ENCODE measurements at places on chromosomes 7 and 10.

- DNase-seq = no peak
Measured at GRCh38 chr7:122199171-122199570, 55.1 kb upstream of the AASS start.

GRCh38 chr7:149016876-149017275 lies 11.4 kb downstream of the PDIA4 start:
- no peak for DNase-seq

GRCh38 chr7:44325811-44326241 lies 432 bp upstream of the CAMK2B start:
- no peak for DNase-seq

GRCh38 chr7:21869785-21870402 lies 75.8 kb downstream of the CDCA7L start:
- no peak for DNase-seq

DNA sequence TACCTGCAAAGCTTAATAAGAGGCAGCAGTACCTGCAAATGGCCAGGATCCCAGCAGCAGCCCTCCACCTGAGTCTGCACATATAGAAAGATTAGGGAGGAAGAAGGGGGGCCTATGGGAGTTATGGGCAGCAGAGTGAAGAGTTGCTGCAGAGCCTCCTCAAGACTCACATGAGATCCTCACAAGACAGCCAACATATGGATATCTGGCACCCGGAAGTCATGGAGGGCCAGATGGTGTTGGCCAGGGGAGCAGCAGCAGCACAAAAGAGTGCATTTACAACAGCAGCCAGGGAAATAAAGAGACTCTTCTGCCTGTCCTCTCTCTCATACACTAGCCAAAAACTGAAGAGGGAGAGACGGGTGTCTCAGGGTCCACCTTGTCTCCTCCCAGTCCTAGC lies 4.0 kb upstream of the TAS2R40 start:
- DNase-seq = no peak

DNA sequence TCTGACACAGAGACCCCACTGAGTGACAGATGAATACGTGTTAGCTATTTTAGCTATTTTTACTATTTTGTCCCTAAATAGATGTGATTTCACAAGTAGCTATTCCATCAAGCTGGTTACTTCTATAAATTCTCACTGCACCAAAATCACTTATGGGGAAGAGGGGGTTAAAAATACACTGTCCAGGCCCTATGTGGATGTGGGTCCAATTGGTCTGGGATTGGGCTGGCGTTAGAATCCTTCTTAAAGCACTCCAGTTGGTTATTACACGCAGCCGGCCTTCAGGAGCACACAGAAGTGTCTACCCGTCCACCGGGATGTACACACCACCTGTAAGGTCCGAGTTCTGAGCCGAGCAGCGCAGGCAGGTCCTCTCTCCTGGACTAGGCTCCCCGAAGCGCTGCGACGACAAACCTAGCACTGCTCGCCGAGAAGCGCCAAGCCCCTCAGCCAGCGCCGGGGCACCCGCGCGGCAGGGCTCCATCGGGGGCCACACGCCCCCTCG lies 222.3 kb upstream of the MKLN1 start:
- no peak for DNase-seq

DNA sequence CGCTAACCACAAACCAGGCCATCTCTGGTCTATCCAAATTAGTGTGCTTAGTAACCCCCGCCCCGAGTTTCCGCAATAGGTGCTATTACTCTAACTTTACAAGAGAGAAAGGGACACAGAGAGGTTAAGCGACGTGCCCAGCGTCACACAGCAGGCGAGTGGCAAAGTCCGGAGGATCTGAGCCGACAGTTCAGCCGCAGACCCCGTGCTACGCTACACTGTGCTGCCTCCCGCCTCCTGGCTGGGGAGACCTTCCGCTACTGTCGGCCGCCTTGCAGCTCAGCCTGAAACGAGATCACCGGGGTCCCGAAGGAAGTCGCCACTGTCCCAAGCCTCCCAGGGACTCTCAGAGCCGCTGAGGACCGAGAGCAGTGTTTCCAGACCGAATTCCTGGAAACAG lies 799 bp downstream of the INTS1 start:
- no peak for DNase-seq

GRCh38 chr10:61757525-61758397 lies 95.0 kb downstream of the CABCOCO1 start:
- DNase-seq = no peak

GRCh38 chr10:131089150-131089549 lies 222.4 kb downstream of the TCERG1L start:
- no peak for DNase-seq

- DNase-seq = no peak
Measured at GRCh38 chr10:79234391-79235315, 112.6 kb upstream of the PPIF start.

- DNase-seq = no peak
Measured at GRCh38 chr10:68471063-68471585, 649 bp downstream of the DNA2 start.

GRCh38 chr7:2873686-2874551 lies 29.8 kb upstream of the GNA12 start:
- DNase-seq = peak; percentile 46

GRCh38 chr10:93678805-93679587 lies 23.4 kb downstream of the FRA10AC1 start:
- no peak for DNase-seq

GRCh38 chr10:7417103-7417623 lies 6.3 kb upstream of the SFMBT2 start:
- DNase-seq = no peak

- no peak for DNase-seq
Measured at GRCh38 chr10:50610368-50610767, 13.4 kb downstream of the SGMS1 start.

DNA sequence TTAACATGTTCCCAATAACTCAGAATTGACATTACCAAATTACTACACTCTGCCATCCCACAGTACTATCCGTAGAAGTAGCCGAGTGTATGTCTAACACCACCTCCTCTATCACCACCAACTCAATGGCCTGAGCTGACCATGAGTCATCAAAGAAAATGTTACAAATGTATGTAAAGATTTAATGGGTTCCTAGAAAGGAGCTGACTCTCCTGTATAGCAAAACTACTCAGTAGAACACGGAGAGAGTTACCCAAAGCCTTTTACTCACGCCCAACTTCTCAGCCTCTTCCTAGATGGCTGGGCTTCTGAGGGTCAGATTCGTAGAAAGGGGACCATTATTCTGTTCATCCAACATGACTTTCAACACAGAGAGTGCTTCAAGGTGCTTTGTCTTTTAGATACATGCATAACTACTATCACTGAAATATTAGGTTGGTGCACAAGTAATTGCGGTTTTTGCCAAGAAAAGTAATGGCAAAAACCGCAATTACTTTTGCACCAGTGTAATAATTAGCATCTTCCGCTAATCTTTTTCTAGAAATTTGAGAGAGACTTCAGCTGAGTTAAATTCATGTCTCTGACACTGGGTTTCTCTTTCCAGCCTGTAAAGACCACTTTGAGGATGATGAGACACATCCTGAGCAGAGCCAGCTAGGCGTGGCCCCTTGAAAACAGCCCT lies 24.0 kb upstream of the NANOS1 start:
- no peak for DNase-seq

GRCh38 chr10:53808677-53809372 lies 992.2 kb downstream of the PCDH15 start:
- DNase-seq = no peak

GRCh38 chr7:40802497-40802896 lies 667.7 kb downstream of the SUGCT start:
- no peak for DNase-seq

DNA sequence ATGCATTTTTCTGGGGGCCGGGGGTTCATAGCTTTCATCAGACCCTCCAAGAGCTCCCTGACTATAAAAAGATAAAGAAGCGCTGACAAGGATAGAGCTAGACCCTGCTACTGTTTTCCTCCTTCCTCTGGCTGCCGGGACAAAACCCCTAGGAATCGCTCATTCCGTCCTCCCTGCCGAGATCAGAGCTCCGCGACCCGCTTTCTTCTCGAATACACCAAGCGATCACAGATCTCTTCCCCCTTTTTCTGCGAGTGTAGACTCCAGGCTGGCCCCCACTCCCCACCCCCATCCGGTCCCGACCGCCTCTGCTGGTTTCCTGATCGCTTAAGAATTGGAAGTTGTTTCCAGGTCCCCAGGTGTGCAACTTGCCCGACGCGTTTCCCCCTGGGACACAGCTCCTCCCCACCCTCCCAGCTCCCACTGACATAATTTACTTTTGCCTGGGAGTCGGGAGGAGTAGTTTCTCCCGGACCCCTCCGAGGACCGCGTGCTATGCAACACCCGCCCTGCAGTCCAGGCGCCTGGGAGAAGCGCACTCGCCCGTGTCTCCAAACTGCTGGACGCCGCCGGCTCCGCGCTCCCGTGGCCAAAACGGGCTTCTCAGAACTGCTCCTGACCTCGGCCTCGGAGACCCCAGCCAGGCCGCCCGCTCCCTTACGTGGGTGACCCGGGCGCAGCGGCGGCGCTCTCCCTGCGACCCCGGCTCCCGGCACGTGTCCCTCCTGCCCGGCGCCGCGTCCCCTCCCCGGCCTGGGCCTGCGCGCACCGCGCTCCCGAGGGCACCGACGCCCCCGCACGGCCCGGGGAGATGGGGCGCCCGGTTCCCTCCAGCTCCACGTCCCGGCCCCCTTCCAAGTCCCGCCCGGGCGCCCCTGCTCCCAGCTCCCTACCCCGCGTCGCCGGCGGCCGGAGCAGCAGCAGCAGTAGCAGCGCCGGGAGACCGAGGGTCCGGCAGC lies 552 bp downstream of the IL15RA start:
- peak; percentile 63 for DNase-seq

- peak; percentile 13 for DNase-seq
Measured at GRCh38 chr7:99748846-99749579, 14.0 kb upstream of the CYP3A7 start.

DNA sequence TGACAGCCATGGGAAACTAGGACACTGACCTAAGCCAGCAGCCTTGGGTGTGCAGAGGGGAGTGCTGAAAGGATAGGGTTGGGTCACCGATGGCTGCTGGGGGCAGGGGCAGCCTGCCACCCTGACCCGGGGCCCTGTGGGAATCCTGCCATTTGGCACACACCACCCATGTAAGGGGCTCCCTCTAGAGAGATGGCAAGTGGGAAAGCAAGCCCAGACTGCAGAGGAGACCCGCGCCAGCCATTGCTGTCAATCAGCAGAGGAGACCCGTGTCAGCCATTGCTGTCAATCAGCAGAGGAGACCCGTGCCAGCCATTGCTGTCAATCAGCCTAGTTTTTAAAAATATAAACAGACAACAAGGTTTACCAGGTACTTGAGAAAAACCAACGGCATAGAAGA lies 27.4 kb upstream of the PRKAG2 start:
- DNase-seq = no peak

DNA sequence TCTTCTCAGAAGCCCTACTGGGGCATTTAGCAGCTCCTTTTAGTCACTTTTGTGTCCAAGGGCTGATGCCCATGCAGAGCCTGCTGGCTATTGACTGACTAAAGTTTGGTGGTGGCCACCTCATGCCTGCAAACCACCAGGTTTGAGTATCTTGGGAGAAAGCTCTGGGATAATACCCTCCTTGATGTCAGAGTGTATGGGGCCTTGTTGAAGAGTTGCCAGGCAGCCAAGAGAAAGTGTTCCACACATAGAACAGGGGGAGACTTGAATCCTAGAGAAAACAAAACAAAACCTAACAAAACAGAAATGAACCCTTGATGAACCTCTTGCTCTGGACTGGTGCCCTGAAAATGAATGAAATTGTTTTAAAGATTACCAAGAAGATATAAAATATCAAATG lies 1024.6 kb downstream of the SORCS1 start:
- no peak for DNase-seq

- DNase-seq = no peak
Measured at GRCh38 chr10:132836248-132836831, 50.4 kb upstream of the NKX6-2 start.

GRCh38 chr10:89888321-89889070 lies 187.1 kb downstream of the KIF20B start:
- no peak for DNase-seq

- peak; percentile 38 for DNase-seq
Measured at GRCh38 chr10:9229702-9230244, 1175.3 kb downstream of the GATA3 start.

GRCh38 chr10:99234791-99235657 lies 628 bp downstream of the HPSE2 start:
- no peak for DNase-seq

DNA sequence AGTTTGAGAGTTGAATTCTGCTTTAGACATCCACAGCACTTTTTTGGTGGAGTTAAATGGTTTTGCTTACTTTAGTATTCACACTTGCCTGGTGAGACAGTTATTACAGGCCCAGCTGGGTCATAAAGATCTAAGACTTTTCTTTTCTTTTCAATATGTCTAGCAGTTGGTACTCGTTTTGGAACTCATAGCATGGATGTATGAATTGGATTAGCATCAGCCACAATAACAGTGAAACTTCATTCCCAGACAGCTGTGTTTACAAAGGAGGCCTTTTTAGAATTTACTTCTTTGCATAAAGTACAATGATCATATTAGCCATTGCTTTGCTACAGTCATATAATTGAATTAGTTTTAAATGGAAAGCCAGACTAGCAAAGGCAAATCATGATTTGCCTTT lies 168.4 kb upstream of the DKK1 start:
- no peak for DNase-seq

DNA sequence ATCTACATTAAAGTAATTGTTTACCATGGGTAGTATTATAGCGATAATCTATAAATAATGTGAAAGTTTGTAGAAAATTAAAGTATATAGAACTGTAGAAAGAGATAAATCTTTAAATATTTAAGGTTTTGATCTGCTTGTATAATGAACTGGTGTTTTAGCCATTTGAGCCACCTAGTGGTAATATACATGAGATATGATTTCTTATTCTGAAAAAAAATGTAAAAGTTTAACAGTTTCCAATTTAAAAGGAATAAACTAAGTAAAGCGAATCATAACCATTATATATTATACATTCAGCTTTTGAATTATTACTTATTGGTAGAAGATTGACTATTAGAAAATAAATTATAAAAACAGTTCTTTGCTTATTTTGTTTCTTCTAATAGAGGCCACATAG lies 91.2 kb downstream of the OTUD1 start:
- DNase-seq = no peak

- peak; percentile 42 for DNase-seq
Measured at GRCh38 chr10:61987951-61988379, 86.5 kb downstream of the ARID5B start.

GRCh38 chr7:140542228-140542603 lies 62.9 kb upstream of the MKRN1 start:
- DNase-seq = no peak

GRCh38 chr7:55148571-55148970 lies 129.8 kb downstream of the EGFR start:
- no peak for DNase-seq

GRCh38 chr7:102286237-102287110 lies at the start of gene SH2B2:
Gene SH2B2, plus strand, starts transcription at chr7:102286868. Its CDS starts 13,683 bp downstream, at chr7:102300551.
- peak; percentile 38 for DNase-seq

DNA sequence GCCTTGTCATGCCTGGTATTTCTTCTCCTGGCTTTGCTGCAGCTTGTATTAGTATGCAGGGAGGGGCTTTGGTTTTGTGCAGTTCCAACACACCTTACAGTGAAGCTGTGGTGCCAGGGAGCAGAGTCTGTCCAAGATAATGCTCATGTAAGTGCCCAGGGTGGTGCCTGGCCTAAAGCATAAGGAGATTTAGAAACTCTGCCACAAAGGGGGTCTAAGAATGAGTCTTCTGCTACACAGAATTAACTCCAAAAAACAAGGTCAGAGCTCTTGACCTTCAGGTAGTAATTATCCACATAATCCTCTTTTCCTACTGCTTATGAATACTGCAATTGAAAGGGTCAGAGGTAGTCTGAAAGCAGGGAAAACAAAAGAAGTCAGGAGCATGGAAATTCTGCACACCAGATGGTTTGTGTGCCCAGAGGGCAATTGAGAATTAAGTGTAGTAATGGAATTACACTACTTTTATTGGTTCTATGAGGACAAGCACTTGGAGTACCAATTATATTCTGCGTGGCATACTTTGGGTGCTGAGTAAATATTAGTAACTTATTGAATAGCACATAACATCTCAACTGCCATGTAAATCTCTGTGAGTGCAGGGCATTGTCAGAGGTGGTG lies 121.5 kb downstream of the KAT6B start:
- no peak for DNase-seq
